ENCODE measurements at places on chromosomes 3 and 15.

DNA sequence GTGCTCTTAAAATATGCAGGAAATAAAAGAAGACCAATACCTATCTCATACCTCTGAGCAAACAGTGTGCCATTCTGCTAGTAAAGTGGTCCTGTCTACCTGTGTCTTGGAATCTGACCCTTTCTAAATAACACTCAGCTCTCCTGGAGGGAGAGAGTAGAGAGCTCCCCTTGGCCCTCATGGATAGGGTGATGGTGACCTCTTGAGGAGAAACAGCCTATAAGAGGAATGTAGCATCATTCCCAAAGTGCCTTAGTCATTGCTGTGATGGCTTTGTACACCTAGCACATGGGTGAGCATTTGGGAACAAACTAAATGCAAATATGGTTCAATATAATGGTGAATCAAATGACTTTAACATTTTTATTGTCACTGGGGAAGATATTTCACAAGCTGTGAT, 10.0 kb downstream of the SNTN start:
- no peak for DNase-seq

- DNase-seq = no peak
These were observed 95.0 kb downstream of the FNDC3B start for GRCh38 chr3:172134352-172134751.

DNA sequence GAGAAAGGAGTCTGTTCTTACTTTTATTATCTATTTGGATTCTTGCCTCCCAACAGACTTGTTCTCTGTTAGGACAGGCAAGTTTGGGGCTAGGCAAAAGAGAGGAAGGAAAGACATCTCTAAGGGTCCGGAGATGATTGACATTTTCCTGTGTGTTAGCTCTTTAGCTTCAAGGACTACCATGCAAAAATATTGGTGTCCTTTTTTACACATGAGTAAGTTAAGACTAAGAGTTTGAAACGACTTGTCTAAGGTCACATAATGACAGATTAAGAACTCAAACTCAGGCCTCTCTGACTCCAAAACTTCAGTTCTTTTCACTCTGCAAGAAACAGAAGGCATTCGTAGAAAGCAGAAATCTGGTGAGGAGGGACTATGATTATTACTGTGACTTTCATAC, 5.9 kb downstream of the LMCD1 start:
- DNase-seq = no peak

DNA sequence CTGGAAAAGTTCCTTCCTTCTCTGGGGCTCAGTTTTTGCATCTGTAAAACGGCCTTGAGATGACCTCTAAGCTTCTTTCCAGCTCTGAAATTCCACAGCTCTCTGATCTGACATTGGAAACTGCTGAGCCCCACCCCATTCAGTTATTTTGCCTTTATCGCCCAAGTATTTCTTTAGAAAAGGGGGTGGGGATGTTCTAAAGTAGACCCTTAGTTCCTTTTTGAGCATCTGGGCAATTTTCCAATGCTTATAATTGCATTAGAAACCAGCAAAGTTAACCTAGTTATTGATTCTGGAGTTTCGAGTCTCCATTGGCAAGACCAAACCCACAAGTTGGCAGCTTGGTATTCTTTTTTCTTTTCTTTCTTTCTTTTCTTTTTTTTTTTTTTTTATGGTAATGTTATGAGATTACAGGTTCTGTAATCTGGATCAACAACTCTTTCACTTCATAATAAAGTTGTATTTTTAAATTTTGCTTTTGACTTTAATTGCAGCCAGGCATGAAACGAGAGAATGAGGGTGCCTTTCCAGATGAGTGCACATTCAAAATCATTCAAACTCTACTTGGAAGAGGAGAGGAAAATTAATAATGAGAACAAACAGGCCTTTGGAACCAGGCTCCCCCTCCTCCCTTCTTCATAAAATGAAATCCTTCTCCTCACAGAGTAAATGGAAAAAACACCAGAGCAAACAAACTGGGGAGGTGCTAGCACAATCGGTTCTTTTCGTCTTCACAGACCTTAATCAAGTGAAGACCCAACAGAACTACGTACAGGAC, 76.8 kb upstream of the LRIG1 start:
- DNase-seq = no peak

GRCh38 chr15:35671197-35671596, 125.2 kb upstream of the DPH6 start:
- no peak for DNase-seq

DNA sequence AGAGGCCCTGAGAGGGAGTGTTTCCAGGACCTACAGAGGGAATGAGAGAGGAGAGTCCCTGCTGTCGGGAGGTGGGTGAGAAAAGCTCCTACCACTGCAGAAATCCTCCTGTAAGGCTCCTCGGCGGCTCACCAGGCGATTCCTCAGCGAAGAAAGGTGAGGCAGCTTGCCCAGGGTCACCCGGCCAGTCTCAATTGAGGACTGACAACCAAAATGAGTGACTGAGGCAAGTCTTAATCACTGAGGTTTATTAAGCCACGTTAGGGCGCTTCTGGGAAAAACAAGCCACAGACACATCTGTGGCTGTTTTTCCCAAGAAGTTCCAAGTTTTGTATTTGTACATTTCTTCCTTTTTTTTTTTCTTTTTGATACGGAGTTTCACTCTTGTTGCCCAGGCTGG, 48.5 kb downstream of the ZDHHC19 start:
- DNase-seq = no peak

DNA sequence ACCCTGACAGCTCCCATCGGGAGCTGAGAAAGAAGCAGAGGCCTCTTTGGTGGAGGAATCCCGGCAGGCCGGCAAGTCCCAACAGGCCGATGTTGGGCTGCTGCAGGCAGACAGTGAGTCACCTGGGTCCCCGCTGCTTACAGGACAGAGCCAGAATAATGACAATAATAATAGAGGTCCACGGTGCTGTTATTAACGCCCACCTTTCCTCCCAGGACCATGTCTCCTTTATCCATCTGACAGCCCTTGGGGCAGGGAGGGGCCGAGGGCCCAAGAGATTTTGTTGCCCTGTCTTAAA, 29.3 kb upstream of the MAGEF1 start:
- no peak for DNase-seq

DNA sequence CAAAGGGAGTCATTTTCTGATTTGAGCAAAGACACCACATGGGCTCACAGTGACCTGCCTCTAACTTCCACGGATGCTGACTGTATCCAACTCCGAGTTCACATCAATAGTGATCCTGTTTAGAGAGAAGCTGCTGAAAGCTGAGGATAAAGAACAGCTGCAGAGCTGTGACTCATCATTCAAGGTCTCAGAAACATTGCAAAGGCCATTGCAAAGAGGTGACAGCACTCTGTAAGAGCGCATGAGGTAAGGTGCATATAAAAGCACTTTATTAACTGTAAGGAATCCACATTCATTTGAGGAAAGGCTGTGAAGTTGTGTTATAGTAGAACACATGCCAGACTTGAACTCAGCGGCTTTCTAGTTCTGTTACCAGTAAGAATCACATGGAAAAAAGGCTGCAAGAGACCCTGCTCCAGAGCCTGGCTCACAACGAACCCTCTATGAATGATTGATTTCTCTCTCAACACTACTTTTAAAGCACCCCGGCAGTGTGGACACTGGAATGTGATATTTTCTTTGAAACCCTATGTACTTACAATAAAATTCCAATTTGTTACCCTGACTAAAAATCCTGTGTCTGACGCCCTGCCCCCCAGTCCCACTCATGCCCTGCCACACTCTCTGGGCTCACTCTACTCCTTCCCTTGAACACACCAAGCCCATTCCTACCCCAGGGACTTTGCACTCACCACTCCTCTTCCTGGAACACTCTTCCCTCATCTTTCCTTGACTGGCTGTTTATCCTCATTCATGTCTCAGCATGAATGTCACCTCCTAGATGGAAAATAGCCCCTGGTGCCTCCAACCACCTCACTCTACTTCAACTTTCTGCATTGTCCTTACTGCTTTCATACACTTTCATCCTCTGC, 111.2 kb downstream of the LSM3 start:
- DNase-seq = no peak

GRCh38 chr15:69722924-69723323, 270.3 kb downstream of the RPLP1 start:
- DNase-seq = no peak

GRCh38 chr3:174337227-174337626, 521.9 kb upstream of the NAALADL2 start:
- no peak for DNase-seq

DNA sequence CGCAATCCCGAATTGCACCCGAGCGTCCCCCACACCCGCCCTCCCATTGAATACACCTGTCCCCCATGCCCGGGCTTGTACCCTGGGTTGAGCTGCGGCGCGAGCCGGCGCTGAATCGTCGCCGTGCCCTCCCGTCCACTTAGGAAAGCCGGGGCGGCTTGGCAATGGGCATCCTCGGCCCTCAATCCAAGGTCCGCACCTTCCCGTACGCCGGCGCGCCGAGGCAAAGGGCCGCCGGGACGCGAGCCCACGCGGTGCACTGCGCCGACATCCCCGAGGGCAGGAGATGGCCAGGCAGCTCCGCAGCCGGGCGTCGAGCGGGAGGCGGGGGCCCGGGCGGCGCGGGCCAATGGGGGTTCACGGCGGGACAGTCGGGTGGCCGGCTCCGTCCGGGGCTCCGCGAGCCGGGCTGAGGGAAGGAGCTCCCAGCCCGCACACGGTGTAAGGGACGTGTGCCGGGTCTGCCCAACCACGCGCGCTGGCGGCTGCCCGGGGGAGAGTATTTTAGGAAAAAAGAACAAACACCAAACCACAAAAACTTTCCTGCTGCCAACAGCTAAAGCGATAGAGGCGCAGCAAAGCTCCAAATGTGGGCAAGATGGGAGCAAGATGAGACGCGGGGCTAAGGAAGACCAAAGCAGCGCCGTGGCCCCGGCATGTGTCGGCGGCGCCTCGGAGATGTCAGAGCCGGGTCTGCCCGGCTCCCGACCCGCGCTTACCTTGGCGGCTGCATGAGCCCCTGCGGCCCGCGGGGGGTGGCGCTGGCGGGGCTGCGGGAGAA, 621 bp downstream of the RGMA start:
- DNase-seq = peak; percentile 67

DNA sequence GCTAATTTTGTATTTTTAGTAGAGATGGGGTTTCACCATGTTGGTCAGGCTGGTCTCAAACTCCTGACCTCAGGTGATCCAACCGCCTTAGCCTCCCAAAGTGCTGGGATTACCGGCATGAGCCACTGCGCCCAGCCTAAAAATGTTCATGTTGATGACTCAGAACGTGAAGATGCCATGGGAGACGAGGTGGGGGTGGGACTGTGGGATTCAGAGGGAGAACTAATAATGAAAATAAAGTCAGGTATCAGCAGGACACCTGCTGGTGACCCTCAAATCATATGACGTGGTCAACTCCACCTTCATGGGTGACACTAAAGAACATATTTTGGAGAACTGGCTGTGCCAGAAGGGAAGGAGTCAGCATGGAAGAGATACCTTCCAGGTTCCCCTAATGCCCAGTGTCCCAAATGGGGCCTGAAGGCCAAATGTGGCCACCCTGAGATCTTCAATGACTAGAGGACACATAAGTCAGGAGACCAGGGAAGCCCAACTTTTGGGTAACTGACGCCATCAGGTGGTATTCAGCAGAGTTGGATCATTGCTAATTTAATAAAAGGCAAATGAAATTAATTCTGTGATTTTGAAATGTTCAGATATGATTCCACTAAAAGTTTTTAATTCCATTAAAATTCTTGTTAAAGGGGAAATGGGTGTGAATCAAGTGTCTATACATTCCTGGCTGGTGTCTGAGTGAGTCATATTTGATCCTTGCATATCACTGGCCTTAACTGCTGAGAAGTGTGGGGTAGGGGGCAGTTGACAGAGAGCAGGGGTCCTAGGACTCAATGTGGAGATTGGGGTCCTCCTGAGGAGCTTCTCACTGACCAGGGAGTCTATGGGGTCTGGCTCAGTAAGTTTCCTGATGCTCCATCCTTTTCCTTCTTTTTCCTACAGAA, 88.6 kb upstream of the GSK3B start:
- no peak for DNase-seq

- DNase-seq = no peak
These were observed 422.6 kb downstream of the FOXP1 start for GRCh38 chr3:71160785-71161546.

DNA sequence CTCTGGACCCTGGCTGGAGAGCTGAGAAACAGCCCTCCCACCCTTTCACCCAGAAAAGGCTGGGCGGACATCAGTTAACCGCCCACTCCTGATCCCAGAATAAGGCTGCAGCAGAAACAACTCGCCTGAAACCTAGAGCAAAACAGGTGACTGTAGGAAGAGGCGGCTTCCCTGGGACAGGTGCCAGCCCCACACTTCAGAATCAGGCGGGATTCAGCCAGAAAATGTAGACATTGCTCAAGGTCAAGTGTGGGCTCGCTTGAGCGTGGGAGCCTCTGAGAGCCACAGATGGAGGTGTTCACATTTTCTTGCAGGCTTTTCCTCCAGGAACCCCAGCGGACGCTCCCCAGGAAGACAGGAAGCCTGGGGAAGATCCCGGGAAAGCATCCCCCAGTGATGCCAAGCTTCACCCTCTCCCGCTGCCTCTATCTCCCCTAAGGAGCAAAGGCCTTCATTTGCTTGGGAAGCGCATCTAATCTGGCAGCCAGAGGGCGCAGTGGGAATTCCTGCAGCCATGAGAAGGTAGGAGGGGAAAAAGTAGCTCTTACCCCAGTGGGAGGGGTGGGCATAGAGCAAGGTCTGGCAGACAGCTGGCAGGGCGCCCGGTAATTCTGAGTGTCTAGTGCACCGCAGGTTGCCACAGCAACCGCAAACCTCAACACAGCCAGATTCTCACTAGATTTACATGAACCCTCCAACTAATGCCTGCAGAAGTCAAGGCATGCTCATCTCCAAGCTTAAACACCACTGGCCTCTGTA, 77.7 kb downstream of the OCA2 start:
- DNase-seq = no peak

- no peak for DNase-seq
These were observed 14.1 kb upstream of the CCR4 start for GRCh38 chr3:32937331-32937730.

GRCh38 chr3:189737071-189737470, 105.9 kb downstream of the TP63 start:
- no peak for DNase-seq

- no peak for DNase-seq
These were observed 56.5 kb downstream of the HERC2 start for GRCh38 chr15:28265334-28266019.

GRCh38 chr3:52004163-52004787, 8.6 kb upstream of the RPL29 start:
- no peak for DNase-seq

GRCh38 chr3:48118322-48118721, 69.9 kb downstream of the CDC25A start:
- no peak for DNase-seq

DNA sequence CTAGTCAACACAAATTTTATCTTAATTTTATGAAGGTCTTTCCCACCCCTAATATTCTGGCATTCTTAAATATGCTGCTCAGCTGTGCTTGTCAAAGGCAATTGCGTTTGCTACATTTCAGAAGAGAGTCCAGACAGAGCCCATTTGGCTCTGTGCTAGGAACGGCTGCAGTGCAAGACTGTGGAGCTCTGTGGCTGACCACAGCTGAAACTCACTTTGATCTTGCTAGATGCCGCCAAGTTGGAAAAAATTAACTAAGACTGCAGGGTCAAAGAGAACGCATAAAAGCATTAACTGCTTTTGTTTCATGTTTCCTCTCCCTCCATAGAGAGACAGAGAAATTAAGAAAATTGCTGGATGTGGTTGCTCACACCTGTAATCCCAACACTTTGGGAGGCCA, 7.6 kb upstream of the PPP1R2 start:
- DNase-seq = peak; percentile 70
